ENCODE measurements at places on chromosomes 6 and 20. TPM values are rescaled to one million over a fixed set of nuclear protein-coding genes. Genes with fewer than 3 reads are reported as not detected.

Gene SYCP2L
- not detected for total RNA-seq

Gene PNLDC1
- not detected for total RNA-seq

Gene CSE1L
- total RNA-seq, result 31.8 TPM

Gene SLC17A3
- 0.22 TPM for total RNA-seq

Gene HCRTR2
- not detected for total RNA-seq

Gene NAPB
- total RNA-seq, result 11.7 TPM

Gene FAM209B
- 2.9 TPM for total RNA-seq

Gene ADGRF5
- total RNA-seq, result not detected

Gene SMOC2
- total RNA-seq, result not detected

Gene ZBTB24
- 11.2 TPM for total RNA-seq

Gene CST1
- total RNA-seq, result not detected

Gene GGTLC1
- total RNA-seq, result not detected

Gene PPIL1
- total RNA-seq, result 2.4 TPM

Gene CAPN11
- total RNA-seq, result 0.22 TPM

Gene CLVS2
- not detected for total RNA-seq

Gene FIG4
- 2.3 TPM for total RNA-seq

Gene NR2E1
- total RNA-seq, result not detected

Gene C2
- 1.1 TPM for total RNA-seq

Gene RPRD1B
- total RNA-seq, result 79.4 TPM

GRCh38 chr6:161494566-161494965, 220.7 kb upstream of the AGPAT4 start:
- DNase-seq, result no peak

DNA sequence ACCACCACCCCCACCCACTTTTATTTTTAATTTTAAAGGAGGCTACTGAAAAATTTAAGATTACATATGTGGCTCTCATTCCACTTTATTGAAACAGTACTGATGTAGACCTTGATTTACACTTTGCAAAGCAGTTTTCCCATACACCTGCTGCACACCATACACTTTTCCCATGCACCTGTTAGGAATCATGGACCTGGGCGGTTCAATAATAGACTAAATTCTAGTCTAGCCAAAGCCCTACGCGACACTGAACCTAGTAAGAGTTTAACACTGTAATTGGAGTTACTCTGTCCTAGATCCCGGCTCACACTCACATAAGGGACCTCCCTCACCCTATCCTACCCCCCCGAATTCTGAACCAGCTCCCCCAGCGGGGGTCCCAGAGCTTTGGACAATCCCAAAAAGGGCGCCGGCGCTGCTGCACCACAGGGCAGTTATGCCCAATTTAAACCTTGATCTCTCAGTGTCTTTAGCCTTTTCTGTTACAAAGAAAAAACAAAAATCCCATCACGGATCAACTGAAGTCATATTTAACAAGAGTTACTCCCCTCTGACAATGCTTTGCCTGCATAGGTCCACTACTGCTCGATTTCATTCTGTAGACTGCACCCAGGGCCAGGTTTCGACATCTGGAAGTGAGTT, 2.4 kb upstream of the GCLC start:
- DNase-seq, result no peak

DNA sequence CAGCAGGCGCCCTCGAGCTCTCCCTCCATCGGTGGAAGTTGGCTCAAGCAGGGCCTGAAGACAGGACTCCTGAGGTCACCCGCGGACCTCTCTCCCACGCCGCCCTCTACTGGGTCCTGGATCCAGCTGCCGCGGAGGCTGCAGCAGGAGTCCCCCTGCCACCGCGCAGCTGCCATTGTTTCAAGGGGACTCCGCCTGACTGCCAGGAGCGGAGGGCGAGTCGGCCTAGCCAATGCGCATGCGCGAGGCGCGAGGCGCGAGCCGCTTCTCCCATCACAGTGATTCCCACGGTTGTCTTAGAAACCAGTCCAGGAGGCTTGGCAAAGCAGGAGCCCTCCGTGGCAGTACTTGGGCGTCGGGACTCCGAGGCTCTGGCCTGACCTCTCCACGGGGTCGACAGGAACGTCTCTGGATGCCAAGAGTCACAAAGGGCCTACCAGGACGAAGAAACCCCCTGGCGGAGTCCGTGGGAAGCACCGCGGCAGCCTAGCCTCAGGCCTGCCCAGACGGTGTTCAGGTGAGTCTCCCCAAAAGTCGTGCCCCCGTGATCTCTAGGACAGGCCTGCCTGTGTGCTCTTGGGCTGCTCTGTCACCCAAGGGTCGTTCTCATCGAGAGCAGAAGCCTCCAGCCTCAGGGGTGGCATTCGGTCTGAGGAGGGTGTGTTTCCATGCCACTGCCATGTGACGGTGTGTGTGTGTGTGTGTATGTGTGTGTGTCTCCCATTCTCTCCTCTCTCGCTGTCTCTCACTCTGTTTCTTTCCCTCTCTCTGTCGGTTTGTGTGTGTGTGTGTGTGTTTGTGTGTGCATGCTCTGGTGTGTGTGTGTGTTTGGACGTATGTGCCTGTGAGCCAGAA, 290.6 kb upstream of the ZNF337 start:
- DNase-seq, result peak; percentile 65

GRCh38 chr20:1813101-1813529, 82.1 kb upstream of the SIRPA start:
- DNase-seq, result no peak

DNA sequence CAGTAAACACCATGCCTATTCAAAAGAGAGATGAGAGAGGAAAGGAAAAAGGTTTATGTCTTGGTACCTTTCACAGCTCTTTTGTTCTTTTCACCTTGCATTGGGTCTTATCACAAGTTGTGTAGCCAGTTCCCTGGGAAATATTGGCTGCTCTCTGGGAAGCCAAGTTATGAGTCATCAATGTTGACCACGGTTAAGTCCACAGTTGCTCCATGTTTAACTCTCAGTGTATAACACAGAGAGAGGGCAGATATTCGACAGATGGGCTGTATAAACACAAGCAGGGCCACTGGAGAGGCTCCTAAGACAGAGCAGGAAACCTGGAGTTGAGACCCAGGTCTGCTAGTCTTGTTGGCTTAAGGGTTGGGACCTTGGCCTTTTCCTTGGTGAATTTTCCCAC, 718.6 kb downstream of the QKI start:
- DNase-seq, result no peak

GRCh38 chr20:19909725-19910124, 107.4 kb upstream of the NAA20 start:
- DNase-seq, result no peak

GRCh38 chr6:39892490-39893129, 41.7 kb downstream of the MOCS1 start:
- DNase-seq, result peak; percentile 10

GRCh38 chr6:118639054-118639964, 12.1 kb downstream of the CEP85L start:
- no peak for DNase-seq

DNA sequence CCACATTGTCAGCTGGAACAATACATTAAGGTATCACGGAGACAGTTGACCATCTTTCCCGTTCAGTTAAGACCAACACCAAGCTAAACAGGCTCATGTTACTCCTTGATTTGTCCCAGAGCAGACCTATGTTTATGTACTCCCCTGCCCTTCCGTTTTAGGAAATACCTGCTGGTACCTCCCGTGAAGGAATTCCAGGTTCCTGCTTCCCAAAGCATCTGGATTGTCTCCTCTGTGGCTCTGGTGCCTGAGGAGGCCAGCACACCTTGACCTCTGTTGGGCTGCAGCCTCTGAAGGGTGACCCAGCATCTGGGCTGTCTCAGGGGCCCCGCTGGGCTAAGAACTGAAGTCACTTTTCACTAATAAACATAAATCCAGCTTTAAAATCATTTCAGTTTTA, 647.8 kb upstream of the MARCKS start:
- no peak for DNase-seq

DNA sequence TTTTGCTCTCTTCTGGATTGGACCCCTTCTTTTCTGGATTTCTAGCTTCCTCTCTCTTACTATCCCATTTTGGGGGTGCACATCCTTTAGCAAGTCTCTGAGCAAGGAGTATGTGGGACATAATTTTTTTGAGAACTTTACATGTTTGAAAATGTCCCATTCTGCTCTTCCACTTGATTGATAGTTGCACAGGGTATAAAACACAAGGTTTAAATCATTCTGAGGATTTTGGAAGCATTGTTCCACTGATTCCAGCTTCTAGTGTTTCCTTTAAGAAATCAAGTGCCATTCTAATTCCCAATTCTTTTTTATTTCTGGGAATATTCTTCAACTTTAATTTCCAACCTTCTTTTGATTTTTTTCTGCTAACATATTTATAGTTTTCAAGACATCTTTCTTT, 60.7 kb downstream of the APCDD1L start:
- no peak for DNase-seq

- no peak for DNase-seq
Observed at GRCh38 chr20:3632311-3633004, 30.7 kb downstream of the GFRA4 start.

DNA sequence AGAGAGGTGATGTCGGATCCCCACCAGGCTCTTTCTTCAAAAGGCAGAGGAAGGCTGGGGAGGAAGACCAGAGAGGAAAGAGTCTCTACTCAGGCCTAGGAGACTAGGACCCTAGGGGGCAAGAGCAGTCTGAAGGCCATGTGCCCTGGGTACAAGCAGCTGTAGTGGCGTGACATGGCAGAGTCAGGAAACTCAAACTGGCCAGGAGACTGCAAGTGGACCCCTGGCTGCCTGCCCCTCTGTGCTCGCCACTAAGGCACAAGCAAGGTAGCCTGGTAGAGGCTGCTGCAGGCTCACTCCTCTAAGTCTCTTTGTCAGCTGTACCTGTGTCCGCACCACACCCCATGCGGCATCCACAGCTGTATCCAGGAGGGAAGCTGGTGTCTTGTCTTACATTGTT, 19.9 kb downstream of the CST9L start:
- no peak for DNase-seq

DNA sequence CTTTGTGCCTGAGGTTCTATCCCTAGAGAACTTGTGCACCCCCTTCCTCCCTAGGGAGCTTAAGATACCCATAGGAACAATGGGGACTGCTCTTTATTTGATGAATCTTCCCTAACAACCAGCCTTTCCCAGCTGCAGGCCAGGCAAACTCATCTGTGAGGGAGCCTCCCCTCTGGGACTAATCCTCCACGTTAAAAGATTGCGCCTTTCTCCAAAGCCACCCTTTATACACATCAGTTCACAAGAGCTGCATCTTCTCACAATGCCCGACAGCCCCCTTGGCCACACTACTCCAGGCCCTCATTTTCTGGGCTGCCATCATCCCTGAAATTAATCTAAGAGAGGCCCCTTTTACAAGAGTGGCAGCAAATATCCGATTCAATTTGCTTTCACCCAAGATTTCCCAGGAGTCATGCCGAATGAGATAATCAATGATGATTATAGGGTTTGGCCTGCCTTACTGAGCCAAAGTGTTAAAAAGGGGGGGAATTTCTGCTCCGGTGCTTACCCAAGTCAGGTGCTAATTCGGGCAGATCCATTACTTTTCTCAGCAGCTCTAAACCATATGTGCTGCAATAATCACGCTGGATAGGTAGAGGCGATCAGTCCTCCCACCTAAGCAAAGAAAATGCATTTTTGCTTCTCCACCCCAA, 336.5 kb downstream of the KIF16B start:
- DNase-seq, result no peak

DNA sequence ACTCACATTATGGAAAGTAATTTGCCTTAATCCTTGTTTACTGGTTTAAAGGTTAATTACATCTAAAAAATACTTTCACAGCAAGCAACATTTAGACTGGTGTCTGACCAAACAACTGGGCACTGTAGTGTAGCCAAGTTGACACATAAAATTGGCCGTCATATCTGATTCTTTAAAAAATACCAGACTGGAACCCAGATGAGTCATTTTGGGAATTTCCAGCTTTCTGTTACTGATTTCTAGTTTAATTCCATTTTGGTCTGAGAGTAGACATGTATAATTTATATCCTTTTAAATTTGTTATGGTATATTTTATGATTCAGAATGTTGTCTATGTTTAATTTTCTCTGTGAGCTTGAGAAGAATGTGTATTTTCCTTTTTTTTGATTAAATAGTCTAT, 44.1 kb downstream of the SCP2D1 start:
- DNase-seq, result no peak

DNA sequence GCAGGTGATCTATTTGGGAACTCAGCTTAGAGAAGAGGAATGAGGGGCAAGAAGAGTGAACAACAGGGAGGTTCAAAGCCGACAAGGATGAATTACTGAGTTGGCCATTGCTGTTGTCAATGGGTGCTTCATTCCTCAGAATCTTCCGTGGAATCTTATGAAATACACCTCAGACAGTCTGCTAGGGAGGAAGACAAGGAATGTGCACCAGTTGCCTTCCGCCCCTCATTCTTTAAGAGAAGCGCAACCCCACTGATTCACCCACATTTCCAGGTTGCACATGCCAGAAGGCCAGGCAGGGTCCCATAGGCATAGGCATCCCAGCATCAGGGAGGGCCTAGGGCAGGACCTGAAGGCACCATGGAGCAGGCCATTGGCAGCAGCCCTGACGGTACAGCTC, 127.5 kb upstream of the TNFAIP3 start:
- DNase-seq, result no peak

GRCh38 chr6:93799226-93799625, 379.9 kb upstream of the EPHA7 start:
- no peak for DNase-seq

- no peak for DNase-seq
Observed at GRCh38 chr6:136782021-136782770, 10.1 kb downstream of the MAP3K5 start.

GRCh38 chr20:17971300-17972013, 2.6 kb downstream of the MGME1 start:
- DNase-seq, result no peak

- DNase-seq, result no peak
Observed at GRCh38 chr6:53375847-53376246, 27.1 kb upstream of the ELOVL5 start.

- DNase-seq, result no peak
Observed at GRCh38 chr6:41602422-41602743, 35.9 kb upstream of the MDFI start.

GRCh38 chr20:4141291-4142240, 126.2 kb upstream of the RNF24 start:
- no peak for DNase-seq

- no peak for DNase-seq
Observed at GRCh38 chr6:50959081-50959641, 140.5 kb downstream of the TFAP2B start.

GRCh38 chr6:143775336-143775735, 67.8 kb upstream of the LTV1 start:
- DNase-seq, result no peak

DNA sequence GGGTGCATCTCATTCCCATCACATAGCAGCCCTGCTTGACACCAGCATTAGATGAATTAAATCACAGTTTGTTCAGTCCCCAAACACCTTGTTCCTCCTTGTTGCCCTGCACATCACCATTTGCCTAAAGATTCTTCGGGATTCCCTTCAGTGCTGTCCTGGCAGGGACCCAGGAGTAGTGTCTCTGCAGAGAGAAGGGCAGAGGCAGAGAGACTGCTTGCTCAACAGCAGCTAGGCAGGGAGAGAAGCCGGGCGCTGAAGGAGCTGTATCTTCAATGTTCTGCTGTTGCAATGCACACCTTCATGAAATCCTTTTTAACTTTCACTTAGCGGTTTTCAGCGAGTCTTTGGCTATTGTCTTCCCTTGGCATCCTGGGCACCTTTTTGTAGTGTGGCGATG, 362.9 kb downstream of the FARS2 start:
- DNase-seq, result no peak

GRCh38 chr20:20621195-20621594, 91.2 kb downstream of the RALGAPA2 start:
- DNase-seq, result no peak

- DNase-seq, result no peak
Observed at GRCh38 chr20:57899554-57899953, 189.7 kb upstream of the PMEPA1 start.

- DNase-seq, result no peak
Observed at GRCh38 chr6:166675736-166676135, 48.7 kb upstream of the RPS6KA2 start.
